ENCODE measurements at places on chromosomes 2 and 18.

- no peak for DNase-seq
Measured at GRCh38 chr2:123366239-123366837, 658.7 kb upstream of the CNTNAP5 start.

DNA sequence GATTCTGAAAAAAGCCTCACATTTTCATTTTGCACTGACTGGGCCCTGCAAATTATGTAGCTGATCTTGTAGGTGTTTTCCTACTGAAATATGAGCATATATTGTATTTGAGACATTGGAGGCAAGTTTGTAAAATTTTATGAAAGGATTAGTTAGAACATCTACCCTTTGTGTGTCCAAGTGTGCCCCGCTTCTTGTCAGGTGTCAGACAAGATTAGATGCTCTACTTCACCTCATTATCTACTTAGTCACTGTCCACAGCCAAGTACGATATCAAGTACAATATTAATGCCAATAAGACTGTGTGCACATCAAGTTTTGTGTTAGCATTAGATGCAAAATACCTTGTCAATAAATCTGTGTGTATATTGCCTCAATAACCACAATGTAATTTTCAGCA lies 67.8 kb upstream of the RPRM start:
- no peak for DNase-seq

DNA sequence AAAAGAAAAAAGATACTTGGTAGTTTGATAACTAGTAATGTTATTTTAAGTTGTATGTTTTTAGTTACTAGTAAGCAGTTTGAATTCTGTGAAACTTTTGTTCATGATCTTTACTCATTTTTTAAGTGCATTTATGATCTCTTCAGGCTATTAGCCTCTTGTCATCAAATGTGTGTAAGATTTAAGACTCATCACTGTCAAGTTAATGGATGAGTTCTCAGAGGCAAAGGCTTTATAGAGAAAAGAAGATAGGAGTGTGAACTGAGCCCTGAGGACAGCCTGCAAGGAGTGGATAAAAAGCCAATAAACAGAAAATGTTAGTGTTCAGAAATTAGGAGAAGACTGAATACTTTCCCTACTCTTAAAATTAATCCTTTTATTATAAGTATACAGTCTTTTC lies 13.5 kb downstream of the NDUFV2 start:
- no peak for DNase-seq

- no peak for DNase-seq
Measured at GRCh38 chr18:79628416-79629248, 51.0 kb upstream of the CTDP1 start.

DNA sequence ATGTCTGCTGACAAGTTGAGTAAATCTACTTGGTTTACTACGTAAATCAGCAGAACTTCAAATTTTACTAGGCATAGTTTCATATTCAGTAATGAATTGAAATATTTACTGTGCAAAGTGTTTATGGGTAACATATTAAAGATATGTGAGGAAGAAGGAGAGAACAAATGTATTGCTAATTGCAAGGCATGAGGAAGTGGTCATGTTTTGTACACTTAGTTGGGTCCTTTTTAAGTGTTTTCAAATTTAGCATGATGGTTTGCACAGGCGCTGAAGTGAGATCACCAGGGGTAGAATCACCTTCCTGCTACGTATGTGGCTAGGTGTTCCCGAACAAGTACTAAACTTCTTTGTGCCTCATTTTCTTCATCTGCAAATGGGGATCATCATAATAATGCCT lies 1534.4 kb downstream of the LRP1B start:
- DNase-seq, result no peak

DNA sequence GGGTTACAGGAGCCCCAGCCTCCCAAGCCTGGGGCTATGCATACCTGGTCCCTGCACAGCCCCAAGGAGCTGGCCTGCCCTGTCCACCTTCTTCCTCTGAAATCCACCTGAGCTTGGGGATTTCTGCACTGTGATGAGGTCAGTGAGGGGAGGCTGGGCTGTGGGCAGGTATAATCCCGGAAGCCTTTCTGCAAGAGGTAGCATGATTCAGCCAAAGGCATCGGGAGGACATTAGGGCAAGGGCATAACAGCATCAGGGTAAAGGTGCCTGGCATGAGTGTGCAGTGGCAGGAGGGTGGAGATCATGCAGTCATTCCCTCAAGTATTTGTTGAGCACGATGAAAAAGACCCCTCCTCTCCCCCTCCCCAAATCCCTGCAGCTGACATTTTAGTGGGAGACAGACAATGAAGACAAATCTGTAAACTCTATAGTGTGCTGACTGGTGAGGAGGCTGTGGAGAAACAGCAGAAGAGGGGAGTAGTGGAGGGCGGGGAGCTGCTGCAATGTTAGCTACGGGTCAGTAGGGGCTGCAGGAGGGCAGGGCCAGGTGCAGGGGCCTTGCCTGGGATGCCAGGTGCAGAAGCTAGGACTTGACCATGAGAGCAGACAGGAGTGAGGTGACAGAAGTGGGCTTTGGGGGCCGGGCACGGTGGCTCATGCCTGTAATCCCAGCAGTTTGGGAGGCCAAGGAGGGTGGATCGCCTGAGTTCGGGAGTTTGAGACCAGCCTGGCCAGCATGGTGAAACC lies 18.7 kb downstream of the ZFP36L2 start:
- no peak for DNase-seq

DNA sequence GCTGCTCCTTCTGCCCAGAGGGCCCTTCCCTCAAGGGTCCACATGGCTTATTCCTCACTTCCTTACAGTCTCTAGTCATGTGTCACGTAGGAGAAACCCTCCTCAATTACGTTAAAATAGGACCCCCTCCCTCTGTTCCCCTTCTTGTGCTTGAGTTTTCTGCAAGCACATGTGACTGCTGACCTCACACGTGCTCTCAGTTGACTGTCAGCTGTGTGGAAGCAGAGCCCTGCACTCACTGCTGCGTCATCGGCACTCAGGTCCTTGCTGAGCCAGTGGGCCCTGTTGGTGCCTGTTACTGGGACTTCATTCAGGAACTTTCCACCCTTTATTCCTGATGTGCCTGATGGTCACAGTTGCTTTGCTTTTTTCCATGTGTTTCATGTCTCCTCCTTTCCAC lies 11.1 kb downstream of the ATG16L1 start:
- DNase-seq, result no peak

DNA sequence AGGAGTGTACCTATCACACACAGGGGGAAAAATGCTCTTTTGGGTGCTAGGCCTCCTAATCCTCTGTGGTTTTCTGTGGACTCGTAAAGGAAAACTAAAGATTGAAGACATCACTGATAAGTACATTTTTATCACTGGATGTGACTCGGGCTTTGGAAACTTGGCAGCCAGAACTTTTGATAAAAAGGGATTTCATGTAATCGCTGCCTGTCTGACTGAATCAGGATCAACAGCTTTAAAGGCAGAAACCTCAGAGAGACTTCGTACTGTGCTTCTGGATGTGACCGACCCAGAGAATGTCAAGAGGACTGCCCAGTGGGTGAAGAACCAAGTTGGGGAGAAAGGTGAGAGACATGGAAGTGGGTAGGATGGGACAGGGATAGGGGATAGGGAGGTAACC lies 12.2 kb downstream of the DHRS9 start:
- no peak for DNase-seq

GRCh38 chr2:217683106-217683870 lies 319.5 kb downstream of the TNS1 start:
- DNase-seq, result no peak

DNA sequence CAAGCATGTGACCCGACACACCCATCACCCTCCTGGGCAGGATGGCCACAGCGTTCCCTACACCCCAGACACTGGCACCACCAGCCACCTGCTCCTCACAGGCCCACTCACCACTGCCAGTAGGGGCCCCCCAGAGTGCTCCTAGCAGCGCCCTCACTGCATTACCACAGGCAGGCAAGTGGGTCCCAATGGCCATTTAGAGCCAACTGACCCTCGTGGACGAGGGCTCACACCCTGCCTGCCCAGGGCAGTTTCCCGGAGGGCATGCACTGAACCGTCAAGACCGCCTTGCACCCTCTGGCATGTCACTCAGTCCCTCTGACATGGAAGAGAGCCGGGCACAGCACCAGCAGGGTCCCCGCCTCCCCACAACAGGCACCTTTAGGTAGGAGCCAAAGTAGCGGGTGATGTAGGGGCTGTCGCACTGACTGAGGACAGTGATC lies 7.3 kb downstream of the STK25 start:
- no peak for DNase-seq

- DNase-seq, result no peak
Measured at GRCh38 chr2:21396252-21396651, 272.5 kb downstream of the TDRD15 start.

Data from T-helper 9 cell (primary cell).